ENCODE measurements at places on chromosomes 12 and 14.

DNA sequence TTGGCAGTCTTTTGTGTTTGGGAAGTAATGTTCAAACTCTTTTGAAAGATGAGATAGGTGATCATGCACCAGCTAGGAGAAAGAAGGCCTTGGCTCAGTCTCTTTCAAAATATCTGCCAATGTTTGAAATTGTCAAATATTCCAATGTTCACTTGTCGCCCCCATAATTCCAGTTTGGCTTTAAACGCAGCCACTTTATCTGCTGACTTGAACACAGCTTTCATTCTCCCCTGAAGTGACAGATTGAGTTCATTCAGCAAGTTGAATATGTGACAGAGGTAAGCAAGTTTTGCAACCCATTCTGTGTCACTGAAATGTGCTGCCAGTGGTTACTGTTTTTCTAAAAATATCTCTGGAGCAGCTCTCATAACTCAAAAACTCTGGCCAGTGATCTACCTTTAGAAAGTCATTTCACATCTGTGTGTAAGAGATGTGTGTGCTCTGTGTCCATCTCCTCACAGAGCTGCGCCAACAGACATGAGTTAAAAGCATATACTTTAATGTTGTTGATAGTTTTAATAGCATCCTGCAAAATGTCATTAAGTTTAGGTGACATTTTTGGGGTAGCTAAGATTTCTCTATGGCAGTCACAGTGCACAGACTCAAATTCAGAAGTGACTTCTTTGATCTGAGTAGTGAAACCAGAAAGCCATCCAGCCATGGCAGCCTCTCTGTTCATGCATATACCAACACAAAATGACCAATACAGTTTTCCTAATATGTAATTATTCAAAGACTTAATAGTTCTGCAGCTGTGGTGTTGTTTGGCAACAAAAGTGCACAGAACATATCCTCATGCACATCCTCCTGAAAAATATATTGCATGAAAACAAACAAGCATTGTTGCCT lies 614.3 kb upstream of the MIS18BP1 start:
- no peak for DNase-seq

- DNase-seq = no peak
These were observed 41.8 kb downstream of the CACNA1C start for GRCh38 chr12:2094597-2094996.

DNA sequence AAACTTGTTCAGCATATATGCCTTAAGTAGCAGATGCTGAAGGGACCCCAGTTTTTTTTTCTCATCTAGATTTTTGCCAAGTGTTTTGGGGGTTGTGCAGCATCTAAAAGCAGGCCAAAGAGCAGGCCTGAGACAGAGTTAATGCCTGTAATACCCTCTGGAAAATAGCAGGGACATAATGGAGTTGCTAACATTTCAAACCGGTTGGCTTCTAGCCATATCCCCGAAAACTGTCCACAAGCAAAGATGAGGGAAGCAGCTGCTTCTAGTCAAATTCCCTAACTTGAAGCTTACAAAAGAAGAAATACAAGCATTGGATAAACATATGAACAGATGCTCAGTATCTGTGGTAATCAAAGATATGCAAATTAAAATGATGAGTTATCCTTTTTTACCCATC lies 52.1 kb upstream of the AEBP2 start:
- DNase-seq = no peak

GRCh38 chr12:79614730-79615129 lies 76.0 kb downstream of the PAWR start:
- DNase-seq = no peak

DNA sequence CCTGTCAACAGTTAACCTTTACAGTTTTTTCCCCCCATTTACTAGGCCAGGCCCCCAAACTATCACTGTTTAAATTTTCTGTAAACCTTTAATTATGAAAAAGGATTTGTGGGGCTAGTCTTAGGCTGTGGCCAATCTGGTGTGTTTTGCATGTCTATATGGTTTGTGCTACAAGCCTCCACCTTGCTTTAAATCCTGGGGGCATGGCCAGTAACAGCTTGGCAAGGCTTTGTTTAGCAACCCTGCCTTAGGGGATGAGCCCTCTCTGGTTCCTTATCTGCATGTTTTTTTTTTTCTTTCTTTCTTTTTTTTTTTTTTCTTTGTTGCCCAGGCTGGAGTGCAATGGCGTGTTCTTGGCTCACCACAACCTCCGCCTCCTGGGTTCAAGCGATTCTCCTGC lies 102.7 kb downstream of the KCNMB4 start:
- no peak for DNase-seq
